ENCODE measurements at places on chromosomes 2 and 18. TPM values are rescaled to one million over a fixed set of nuclear protein-coding genes. Genes with fewer than 3 reads are reported as not detected.

VWC2L gene
- total RNA-seq, result not detected

FASTKD2 gene
- 36.1 TPM for total RNA-seq

DNA sequence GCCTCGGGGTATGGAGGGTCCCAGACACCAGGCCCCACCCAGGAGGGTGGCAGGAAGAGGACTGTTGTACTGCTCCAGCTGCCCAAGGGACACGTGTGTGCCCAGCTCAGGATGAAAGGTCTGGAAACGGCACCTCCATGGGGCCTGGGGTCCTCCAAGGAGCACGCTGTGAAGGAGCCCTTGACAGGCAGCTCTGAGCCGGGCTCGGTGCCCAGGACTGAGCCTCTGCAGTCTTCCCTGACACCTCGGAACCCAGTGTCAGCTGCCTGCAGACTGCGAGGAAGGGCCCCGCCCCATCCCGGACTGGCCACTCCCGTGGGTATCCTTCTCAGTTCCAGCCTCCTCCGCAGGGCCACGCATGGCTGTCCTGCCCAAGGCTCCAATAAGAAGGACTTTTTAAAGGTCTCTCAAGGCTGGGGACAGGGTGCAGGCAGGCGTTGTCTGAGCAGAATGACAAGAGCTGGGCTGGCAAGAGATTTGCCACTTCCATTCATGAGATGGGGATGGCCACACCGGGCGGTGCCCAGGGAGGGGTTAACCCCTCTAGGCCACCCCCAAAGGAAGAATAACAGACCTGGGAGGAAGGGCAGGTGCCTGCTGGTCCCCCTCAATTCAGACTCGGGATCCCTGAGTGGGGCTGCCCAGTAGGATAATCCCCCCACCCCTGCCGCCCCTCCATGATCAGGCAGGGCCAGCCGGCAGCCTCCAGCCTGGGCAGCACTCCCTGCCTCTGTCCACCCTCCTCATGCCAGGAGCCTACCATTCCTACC lies 8.9 kb downstream of the ECEL1 start:
- DNase-seq, result no peak

- no peak for DNase-seq
Observed at GRCh38 chr2:49032126-49032525, 122.2 kb downstream of the FSHR start.

DNA sequence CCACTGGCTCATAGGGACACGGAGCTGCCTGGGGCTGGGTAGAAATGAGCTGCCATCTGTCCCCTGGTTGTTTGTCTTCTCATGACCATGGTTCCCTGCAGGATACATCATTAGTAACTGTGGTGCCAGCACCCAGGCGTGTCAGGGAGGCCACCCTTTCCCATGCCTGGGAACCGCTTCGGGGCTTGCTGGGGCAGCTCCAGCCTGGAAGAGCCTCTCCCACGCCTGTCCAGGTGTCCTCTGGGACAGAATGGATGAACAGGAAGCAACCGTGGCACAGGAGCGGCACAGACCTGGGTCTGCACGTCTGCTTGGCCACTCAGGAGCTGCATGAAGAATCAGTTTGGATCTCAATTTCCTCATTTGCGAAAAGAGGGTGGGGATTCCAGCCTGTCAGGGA lies 34.8 kb downstream of the SDC1 start:
- DNase-seq, result peak; percentile 57

- no peak for DNase-seq
Observed at GRCh38 chr2:176280156-176280555, 10.9 kb downstream of the MTX2 start.

DNA sequence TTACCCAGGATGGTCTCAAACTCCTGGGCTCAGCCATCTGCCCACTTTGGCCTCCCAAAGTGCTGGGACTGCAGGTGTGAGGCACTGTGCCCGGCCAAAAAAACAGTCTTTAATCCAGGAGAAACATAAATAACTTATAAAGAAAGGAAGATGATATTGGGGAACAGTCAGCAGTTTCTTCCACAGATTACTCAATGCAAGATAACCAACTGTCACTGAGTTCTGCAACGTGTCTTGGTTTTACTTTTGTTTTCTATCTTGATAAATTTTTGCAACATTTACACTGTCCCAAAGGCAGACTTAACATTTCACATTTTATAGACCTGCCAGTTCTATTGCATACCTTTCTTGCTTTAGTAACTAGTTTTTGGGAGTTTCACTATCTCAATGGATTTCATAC lies 71.1 kb downstream of the ANKRD44 start:
- DNase-seq, result no peak

GRCh38 chr18:34522603-34523002 lies 187.5 kb upstream of the DTNA start:
- no peak for DNase-seq
